Esophagus squamous epithelium (tissue), 5 donors: ENCODE measurements at places on chromosomes 3 and 15.

DNA sequence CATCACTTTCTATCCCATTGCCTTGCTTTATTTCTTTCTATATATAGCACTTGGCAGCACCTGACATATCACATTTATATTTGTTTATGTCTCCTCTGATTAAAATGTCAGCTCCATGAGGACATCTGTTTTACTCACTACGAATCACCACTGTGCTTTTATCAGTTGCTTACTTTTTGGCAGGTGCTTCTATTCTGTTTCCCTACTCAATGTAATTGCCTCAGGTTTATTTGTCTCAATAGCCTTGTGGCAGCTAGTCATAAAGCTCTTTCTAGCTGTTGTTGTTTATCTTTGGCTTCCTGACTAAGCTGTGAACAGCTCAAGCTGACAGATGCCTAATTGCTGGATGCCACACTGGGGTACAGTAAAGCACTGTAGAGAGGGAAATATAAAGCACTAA lies 85.5 kb downstream of the VPS13C start:
- no peak for DNase-seq

- no peak for DNase-seq
Observed at GRCh38 chr3:157467200-157467599, 30.6 kb downstream of the PTX3 start.

- DNase-seq: no peak
Observed at GRCh38 chr3:40631341-40631995, 106.7 kb downstream of the ZNF621 start.

GRCh38 chr3:32954506-32954905 lies 3.1 kb downstream of the CCR4 start:
- no peak for DNase-seq

DNA sequence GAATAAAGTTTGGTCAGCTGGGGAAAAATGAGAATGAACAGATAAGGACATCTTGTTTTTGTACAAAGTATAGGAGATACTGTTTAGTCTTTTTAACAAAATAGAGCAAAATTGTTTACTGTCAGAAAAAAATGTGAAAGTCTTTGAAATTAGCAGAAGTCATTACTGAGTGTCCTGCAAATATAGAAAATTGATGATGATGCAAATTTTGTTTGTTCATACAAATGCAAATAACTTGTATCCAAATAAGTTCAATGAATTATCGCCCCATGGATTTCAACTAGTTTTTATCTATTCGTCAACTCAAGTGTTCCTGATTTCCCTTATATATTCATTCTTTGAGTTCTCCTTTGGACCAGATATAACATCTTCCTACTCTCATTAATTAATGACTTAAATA lies 378.0 kb upstream of the SGO1 start:
- no peak for DNase-seq
